ENCODE measurements at places on chromosomes 4 and X.
A peak's percentile ranks its signal among the peaks of the same experiment; 100 is the strongest.

- DNase-seq: peak; percentile 86
Observed at GRCh38 chrX:68693481-68694434, 46.3 kb downstream of the STARD8 start.

DNA sequence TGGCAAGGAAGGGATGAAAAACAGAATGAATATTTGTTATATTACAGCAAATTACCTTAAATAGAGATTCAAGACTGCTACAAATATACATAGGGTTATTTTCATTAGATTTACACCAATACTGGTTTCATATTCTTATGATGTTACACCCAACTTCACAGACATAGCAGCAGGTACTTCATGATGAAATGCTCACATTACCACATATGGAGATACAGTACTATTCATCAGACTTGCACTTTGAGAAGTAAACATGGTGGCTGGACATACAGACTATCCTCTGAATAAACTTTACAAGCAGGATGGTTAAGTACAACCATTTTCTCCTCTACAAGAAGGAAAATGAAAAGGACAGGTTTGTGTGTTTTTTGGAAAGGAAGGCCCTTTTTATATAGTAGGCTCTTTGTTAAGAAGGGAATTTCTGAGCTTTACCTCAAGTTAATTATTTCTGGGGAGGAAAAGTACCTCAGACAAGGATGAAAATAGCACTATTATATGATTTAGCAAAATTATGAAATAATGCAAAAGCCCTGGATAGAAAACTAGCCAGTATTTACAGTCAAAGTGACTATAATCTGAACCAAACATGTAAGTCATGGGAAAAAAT is 12.0 kb upstream of the FAM120C start:
- no peak for DNase-seq

- no peak for DNase-seq
Observed at GRCh38 chr4:105546086-105546485, 6.3 kb upstream of the ARHGEF38 start.

- no peak for DNase-seq
Observed at GRCh38 chrX:79623098-79623762, 256.1 kb upstream of the ITM2A start.

DNA sequence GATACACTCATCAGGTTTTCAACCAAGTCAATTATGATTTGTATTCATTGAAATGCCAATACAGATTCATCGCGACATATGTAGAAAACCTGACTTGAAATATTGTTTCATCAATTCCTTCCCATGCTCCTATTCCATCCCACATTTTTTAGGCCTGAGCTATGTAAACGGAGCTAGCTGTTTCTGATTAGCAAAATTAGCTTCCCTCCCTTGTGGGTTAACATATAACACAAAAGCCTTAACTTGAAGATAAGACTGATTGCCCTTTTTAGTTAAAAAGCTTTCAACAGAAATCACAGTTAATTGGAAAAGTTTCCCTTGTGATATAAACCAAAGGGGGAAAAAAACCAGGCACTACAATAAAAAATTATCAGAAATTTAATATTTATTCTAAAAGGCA is 32.8 kb upstream of the DCLK2 start:
- DNase-seq: no peak
